Hepatocyte (in vitro differentiated cells): ENCODE measurements at places on chromosomes 5 and 9.

DNA sequence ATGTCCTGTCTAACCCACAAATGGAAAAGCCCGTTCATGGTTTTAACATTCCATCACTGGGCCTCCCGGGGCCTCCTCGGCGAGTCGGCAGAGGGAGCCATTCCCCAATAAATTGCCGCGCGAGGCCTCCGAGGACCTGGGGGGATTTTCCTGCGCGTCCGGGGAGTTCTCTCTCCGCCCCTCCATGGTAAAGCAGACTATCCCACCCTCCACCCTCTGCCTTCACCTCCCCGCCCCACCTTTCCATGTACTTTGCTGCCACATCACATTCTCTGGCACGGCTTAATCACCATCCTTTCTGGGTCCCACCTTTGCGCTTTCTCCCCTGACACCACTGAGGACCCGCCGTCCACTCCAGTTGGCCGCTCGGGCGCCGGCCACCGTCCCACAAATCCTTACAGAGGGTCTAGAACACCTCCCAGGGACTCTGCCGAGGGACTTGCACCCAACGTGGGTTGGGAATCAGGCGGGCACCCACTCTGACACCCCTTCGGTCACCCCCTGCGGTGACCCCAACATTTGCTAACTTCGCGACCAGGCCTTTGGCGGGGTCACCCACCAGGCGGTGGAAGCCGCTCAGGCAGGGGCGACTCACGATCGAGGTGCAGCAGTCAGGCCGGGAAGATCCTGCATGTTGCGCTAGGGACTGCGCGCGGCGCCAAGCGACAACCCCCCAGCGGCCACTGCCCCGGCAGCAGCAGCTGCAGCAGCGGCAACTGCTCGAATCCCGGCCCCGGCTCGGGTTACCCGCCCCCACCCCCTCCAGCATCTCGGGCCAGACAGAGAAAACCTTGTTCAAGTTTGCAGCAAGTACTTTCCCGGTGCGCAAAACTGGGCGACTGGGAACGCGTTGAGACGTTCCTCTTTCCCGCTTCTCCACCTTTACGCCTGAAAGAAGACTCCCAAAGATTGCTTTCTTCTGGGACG lies at the start of gene MEGF10:
Gene MEGF10 (plus strand): TSS at position 778 of the 927 bp plus-strand sequence. CDS start 40,513 bp downstream, outside the sequence.
- peak; percentile 71 for DNase-seq

DNA sequence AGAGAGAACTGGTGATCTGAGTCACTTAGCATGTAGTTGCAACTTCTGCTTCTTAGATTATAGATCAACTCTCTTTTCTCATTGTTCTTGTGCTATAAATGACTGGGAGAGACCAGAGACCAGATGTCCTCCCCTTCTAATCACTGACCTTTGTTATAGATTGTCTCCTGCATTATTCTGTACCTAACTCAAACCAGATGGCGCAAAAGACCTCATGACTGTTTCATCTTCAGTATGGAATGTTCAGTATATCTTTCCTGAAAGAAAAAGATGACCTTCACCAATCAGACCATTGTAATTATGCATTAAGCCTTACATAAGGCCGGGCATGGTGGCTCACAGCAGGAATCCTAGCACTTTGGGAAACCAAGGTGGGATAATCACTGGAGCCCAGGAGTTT lies 30.5 kb upstream of the ADAM19 start:
- no peak for DNase-seq

GRCh38 chr9:88458716-88459465 lies 70.6 kb downstream of the SPIN1 start:
- no peak for DNase-seq

- DNase-seq, result no peak
These were observed 21.2 kb downstream of the NSUN2 start for GRCh38 chr5:6611334-6612256.

DNA sequence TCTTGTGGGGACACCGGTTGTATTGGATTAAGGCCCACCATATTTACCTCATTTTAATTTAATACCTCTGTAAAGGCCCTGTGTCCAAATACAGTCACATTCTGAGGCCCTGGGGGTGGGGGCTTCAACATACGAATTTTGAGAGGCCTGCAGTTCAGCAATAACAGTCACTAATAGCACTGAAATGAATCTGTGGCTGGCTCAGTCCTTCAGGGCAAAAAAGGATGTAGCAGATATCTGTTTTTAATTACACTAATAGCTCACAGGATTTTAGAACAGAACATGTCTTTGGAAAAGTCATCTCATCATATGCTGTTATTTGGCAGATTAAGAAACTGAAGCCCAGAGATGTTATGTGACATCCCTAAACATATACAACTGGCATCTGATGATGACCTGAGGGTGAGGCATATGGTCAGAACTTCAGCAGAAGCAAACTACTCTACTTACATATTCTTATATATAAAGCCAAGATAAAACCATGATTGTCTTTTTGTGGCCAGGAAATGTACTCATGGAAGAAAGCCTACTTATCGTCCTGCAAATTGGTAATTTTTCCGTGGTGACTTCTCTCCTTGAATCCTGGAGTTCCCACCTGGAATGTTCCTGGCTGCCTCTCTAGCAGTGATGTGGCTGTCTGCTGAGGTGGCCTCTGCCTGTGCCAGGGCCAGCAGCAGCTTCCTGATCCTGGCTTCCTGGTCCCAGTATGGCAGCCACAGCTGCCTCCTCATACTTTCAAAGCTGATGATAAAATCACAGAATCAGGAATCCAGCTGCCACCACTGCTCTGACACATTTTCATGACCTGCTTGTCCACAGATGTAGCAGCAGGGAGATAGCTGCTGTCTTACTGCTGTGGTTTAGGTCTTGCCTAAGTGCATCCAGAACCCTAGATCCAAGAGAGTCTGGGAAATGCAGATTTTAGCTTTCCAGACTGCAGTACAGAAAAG lies 72.1 kb upstream of the ANKRD55 start:
- DNase-seq, result no peak

- DNase-seq, result no peak
These were observed 387.7 kb downstream of the TLR4 start for GRCh38 chr9:118091711-118092500.

- DNase-seq, result no peak
These were observed 388.9 kb upstream of the ACTBL2 start for GRCh38 chr5:57871496-57871895.

DNA sequence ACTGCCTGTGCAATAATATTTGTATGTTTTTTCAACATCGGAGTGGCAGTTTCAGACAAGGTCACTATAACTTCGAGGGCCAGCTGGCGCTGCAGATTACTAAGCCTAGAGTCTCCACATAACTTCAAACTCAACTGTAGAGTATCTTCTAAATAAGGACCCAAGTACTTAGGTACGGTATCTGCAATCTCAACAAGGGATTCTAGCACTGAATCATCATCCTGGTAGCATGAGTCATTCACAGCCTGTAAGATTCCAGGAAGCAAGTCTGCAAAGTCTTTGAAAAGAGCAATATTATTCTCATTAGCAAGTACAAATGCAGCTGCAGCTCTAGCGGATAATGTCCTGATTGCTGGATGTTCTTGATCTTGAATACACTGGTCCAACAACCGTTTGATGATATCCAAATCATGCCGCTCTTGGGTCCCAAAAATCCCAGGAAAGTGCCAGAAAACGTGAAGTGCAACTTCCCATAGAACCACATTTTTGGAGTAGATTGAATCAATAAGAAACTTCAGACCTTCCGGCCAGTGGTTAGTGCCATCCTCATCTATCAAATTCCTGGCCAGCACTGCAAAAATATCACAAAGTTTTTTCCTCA lies 654 bp downstream of the RANBP6 start:
- peak; percentile 62 for DNase-seq

DNA sequence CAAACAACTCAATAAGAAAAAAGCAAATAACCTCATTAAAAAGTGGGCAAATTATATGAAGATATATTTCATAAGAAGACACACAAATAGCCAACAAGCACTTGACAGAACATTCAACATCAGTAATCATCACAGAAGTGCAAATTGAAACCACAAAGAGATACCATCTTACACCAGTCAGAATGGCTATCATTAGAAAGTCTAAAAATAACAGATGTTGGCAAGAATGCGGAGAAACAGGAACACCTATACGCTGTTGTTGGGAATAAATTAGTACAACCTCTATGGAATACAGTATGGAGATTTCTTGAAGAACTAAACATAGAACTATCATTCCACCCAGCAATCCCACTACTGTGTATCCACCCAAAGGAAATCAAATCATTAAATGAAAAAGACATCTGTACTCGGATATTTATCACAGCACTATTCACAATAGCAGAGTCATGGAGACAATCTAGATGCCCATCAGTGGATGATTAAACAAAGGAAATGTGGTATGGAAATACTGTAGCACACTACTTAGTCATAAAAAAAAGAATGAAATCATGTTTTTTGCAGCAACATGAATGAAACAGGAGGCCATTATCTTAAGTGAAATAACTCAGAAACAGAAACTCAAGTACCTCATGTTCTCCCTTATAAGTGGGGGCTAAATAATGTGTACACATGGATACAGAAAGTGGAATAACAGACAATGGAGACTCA lies 106.8 kb upstream of the FST start:
- no peak for DNase-seq

DNA sequence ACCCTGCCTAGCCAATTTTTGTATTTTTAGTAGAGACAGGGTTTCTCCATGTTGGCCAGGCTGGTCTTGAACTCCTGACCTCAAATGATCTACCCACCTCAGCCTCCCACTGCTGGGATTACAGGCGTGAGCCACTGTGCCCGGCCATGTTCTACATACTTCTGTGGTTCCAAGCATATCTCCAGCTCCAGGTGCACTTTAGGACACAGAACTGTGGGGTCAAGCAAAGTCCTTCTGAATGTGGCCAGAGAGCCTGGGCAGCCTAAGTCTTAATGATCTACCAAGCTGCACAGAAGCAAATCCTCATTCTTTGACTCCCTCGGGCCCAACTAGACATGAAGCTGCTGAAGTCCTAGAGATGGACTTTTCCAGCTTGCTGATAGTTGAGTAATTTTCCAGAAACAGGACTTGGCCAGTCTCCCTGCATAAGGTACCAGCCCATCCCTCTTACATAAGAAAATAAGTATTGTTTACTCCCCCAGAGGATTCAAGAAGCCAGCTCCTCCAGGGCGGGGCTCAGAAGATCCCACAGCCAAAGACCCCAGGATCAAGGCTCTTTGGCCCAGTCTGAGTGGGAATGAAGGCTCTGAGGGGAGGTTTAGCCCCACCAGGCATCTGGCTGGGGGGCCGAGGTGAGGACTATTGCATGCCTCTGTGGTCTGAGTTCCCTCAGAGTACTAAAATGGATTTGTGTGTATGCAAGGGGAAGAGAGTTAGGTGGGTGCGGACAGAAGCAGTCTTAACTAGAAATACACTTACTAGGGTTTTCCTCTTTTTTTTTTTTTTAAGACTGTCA lies 8.7 kb downstream of the CLTB start:
- no peak for DNase-seq

GRCh38 chr5:132873119-132873929 lies at the start of gene LEAP2:
Gene LEAP2, plus strand, starts transcription at chr5:132873668. Its CDS starts 27 bp downstream, at chr5:132873695.
- peak; percentile 54 for DNase-seq

DNA sequence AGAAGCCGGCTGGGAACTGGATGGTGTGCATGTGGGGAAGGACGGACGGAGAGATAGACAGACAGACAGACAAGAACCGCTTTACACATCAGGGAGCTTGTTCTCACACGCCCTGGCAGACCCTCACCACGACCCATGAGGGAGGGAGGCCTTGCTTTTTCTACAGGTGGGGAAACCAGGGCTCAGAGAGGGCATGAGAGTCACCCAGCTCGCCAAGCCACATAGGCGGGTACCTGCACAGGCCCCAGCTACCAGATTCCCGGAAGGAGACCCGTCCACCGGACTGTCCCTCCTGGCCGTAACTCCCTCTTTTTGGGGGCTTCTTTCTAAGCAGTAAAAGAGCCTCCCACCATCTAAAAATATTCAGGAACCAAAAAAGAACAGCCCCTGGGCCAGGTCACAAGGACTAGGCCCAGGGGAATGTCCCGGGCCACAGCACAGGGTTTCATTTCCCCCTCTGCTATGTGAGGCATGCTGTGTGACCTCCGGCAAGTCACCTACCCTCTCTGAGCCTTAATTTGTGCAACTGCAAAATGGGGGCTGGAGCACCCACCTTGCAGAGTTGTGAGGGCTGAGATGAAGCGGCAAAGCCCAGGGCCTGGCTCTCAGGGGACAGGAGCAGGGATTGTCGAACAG lies 84.4 kb upstream of the SARDH start:
- DNase-seq, result no peak

DNA sequence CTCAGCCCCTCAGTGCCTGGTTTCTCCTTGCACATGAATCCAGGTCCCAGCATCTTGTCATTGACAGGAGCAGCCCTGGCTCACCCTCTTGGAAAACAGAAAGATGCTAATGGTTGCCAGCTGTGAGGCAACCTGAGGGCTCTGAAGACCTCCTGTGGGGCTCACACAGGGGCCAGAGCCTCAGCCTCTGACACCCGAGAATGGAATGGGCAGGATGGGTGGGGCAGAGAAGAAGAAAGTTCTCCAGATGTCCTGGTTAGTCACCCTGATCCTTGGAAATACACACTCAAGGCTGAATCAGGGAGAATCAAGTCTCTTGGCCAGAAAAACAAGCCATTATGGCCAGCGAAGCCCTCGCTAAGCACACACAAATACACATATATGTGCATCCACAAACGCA lies 32.3 kb upstream of the SPATA31E1 start:
- no peak for DNase-seq

GRCh38 chr5:98593418-98593817 lies 180.0 kb upstream of the RGMB start:
- no peak for DNase-seq

DNA sequence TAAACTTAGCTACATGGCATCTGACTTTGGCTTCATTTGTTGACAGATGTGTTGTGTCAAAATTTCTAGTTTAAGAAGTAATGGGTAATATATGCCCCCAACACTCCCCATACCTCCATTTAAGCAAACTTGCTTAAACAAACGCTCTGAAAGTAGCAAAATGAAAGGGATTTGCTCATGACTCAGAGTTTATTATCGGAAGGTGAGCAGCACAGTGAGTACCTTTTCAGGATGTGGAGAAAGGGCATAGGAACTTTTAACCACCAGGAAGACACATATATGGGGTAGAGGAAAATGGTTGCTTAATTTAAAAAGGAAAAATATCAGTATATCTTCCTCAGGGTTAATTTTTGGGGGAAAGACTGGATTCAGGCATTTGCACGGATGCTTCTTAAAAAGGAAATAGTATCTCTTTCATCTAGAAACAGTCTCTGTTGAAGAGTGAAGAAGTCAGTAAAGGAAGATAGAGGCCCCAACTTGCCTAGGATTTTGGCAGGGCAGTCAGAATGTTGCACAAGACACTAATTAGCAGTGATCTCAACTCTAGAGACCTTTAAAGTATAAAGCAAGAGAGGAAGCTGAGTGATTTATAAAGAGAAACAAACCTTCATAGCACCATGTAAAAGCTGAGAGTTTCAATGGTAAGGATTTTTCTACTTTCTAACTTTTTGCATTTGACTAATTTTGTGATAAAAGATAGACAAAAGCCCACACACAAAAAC lies 155.1 kb downstream of the TRIO start:
- DNase-seq, result no peak

GRCh38 chr9:134369416-134370212 lies 43.4 kb downstream of the RXRA start:
- DNase-seq, result no peak

GRCh38 chr5:71587766-71588532 lies 809 bp downstream of the MCCC2 start:
- DNase-seq, result no peak

- no peak for DNase-seq
These were observed 98.2 kb upstream of the GRHPR start for GRCh38 chr9:37324261-37324683.
